ENCODE measurements at places on chromosomes 13 and 19.
A peak's percentile ranks its signal among the peaks of the same experiment; 100 is the strongest.

DNA sequence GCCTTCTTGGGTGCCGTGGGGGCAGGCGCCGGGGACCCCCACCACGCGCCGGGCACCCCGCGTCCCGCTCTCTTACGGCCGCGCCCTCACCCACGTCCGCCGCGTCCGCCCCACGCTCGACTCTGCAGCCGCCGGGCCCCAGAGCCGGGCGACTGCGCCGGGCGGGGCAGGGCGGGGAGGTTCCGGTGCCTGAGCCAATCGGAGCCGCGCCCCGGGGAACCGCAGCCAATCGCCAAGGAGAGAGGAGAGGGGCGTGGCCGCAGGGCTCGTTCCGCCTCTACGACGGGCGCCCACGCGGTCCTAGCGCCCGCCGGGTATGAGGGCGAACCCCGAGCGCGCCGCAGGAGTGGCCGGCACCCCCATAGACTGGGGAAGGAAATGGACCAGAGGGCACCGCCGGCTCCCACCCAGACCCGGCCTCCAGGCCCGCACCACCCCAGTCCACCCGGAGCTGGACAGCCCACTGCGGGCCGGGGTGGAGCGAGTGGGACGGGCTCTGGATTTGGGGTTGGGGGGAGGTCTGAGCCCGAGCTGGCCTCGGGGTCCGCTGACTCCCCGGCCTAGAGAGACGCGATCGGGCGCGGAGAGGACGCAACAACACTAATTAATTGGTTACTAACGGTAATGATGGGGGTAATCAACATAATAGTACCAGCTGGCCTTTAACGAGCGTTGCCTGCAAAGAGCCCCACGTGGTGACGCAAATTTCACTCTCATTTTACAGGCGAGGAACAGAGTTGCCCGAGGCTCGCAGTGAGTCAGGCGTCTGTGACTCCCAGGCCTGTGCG, at the start of gene MFSD12:
TSS of gene MFSD12 (minus strand) at position 126 of the 788 bp plus-strand sequence. CDS start 183 bp downstream, outside the sequence.
- DNase-seq = peak; percentile 72

- no peak for DNase-seq
These were observed 4.8 kb downstream of the ABCC4 start for GRCh38 chr13:95296326-95296925.

DNA sequence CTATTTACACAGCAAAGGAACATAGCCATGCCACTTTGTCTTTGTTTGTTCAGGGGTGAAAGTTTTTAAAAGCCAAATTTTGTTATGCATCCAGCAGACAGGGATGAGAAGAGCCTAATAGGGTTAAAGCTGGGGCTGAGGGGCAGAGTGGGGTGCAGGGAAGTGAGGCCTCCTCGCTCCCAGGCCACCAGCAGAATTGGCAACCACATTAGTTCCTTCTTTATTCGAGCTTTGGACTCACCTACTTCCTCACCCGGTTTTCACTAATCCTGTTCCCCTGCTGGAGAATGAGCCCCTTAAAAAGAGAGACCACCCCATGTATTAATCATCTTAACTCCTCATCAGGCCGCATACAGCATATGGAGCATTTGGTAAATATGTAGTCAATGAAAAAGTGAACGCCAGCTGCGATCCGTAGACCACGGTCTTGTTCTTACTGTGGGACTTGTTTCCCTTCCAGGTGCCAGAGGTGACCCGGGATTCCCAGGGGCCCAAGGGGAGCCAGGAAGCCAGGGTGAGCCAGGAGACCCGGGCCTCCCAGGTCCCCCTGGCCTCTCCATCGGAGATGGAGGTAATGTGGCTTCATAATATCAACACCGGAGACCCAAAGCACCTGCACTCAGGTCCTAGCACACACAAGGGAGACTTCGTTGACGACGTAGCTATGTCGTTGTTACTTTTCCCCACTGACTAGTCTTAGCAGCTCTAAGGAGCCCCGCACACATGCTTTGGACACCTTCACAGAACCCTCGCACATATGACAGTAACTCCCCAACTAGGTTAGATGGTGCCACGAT, 112.1 kb downstream of the RAB20 start:
- DNase-seq = no peak

DNA sequence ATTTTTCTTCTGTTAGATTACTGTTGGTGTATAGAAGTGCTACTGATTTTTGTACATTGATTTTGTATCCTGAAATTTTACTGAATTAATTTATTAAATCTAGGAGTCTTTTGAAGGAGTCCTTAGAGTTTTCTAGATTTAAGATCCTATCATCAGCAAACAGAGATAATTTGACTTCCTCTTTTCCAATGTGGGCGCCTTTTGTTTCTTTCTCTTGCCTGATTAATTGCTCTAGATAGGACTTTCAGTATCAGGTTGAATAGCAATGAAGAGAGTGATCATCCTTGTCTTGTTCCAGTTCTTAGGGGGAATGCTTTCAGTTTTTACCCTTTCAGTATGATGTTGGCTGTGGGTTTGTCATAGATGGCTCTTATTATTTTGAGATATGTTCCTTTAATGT, 5.6 kb upstream of the CD33 start:
- no peak for DNase-seq

GRCh38 chr13:114115191-114115671, 17.2 kb downstream of the RASA3 start:
- no peak for DNase-seq

DNA sequence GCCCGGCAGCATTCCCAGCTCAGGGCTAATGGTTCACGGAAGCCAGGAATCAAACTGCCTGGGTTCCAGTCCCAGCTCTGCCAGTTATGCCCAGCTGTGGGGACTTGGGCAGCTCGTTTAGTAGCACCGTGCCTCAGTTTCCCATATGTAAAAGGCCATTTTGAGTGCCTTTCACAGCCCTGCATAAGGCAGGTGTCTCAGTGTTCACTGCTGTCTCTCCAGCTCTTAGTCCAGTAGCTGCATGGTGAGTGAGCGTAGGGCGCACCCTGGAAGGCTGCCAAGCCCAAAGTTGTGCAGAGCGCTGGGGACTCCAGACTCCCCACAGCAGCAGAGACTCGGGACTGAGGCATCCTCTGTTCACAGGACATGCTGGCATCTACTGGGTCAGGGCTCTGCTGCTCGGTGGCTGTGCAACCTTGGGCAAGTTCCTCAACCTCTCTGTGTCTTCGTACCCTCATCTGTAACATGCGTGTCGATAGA, 5.5 kb downstream of the RPL28 start:
- no peak for DNase-seq

DNA sequence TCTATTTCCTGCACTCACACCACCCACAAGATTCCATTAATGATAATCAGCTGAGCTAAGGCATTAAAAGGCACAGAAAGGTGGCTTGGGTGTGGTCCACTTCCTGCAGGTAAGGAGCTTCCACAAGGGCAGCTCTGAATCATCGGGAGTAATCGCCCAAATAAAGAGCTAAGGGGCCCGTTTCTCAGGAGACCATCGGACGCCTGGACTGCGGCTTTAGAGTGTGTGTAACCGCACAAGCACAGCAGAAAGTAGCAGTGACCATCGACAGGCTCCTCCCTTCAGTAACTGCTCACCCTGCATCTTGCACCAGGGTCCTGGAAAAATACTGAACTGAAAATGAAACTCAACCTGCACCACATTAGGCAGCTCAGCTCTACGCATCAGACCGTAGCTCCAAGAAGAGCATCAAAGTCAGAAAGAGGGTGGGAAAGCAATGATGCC, 6.0 kb downstream of the STK24 start:
- no peak for DNase-seq

GRCh38 chr19:13796301-13797057, 1.2 kb downstream of the ZSWIM4 start:
- DNase-seq = no peak

DNA sequence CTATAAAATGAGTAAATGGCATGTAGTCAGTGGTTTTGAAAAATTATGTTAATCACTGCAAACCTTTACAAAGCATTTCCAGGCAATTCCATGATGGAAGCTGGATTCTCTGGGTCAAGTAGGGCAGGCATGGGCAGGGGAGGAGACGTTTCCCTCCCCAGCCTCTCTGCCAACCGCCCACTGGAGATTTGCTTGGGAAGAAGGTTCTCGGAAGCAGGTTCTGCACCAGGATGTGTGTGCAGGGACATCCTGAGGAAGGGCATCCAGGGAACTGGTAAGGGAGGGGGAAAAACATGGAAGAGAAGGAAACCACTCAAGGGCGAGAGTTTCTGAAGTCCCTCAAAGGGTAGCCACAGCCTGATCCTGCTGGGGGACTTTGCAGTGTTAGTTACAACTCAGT, 469.1 kb downstream of the TSHZ3 start:
- no peak for DNase-seq

DNA sequence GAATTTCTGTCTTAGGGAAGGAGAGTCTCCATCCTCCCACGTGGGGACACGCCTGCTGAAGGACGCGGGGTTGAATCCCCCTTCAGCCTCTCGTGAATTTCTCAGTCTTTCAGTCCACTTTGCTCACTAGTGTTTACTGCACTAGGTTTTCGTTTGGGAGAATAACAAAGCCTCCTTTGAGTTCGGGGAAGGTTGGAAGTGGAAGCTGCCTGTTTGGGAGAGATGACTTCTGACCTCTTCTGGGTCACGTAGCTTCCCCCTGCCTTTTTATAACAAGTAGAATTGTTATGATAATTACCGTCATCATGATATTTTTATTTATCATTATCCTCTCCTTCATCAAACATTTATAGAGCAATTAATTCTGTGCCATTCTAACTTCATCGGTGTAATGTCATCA, 60.7 kb downstream of the ATP11A start:
- DNase-seq = no peak

DNA sequence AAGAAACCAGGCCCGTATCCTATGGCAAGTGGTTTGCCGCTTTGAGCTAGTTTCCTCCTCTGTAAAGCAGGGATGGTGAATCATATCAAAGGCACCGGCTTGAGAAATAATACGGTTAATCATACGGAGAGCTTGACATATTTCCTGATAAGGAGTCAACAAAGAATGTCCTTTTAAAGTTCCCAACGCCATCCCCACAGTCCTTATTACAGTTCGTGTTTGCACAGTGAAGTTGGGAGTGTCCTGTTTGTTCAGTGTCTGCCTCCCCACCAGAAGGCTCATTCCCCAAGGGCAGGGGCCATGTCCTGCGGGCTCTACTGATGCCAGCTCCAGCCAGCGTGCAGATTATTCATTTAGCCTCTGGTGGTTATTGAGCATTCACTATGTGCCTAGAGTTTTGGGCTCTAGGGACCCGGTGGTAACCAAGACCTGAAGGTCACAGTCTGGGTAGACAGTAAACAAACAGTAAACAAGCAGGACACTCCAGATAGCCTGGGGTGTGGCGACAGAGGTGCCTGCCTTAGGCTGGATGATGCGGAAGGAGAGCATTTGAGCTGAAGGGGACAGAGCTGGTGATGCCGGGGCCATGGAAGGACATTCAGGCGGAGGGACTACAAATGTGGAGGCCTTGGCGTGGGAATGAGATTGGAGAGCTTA, 6.3 kb downstream of the GRAMD1A start:
- no peak for DNase-seq

DNA sequence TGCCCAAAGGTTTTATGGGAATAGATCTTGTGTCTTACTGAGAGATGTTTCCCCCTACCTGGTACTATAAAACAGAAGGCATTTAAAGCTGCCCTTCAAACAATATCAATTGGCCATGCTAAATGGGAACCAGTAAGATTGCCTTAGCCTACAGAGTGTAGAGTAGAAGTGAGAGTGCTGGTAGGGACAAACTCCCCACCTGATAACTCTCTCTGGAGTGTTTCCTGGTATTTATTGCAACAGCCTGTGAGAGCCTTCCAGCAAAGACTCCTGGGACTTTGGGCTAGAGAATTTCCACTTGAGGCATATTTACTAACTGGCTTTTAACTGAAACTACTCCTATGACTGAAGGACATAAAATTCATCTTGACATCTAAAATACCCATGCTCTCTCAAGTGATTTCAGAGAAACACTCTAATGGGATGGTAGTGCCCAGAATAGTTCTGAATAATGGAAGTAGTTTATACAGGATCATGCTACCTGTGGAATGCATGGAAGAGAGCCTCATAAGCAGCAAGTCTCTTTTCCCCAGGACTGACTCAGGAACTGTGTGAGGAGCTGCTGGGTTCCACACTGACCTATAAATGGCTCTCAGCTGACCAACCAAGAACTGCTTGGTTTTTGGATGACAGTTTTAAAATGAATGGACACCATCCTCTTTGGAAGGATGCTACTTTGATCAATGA, 132.7 kb upstream of the SLITRK5 start:
- no peak for DNase-seq

- no peak for DNase-seq
These were observed 24.3 kb downstream of the RCBTB1 start for GRCh38 chr13:49561062-49561410.

- DNase-seq = no peak
These were observed 114.9 kb downstream of the PCCA start for GRCh38 chr13:100203696-100204367.

DNA sequence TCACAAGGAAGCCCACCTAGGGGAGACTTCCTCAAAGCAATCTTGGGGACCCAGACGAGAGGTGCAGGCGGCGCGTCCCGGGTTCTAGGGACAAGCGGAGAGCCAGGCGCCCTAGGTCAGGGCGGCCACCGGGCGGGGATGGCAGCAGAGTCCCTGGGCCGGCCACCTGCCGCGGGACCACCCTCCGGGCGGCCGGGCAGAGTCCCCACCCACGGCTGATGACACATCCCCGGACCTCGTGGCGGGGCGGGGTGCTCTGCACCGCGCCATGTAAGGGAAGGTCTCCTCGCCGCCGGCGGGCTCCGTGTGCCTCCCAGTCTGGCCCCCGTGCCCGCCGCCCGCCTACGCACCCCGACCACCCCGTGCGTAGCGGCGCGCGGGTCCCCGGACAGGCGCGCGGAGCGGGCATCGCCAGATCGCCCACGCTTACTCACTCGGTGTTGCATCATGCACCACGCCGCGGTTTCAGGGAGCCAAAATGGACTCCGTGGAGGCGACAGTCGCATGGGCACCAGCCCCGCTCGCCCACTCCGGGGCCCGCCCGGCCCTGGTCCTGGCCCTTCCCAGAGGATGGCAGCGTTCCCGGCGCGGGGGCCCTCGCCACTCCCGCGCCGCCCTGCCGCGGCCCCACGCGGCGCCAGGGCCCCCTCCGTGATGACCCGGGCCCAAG, 643 bp downstream of the SLC7A1 start:
- DNase-seq = no peak

GRCh38 chr19:30109565-30109964, 167.5 kb downstream of the URI1 start:
- DNase-seq = no peak

- no peak for DNase-seq
These were observed 2792.1 kb downstream of the PCDH9 start for GRCh38 chr13:64438084-64438483.

GRCh38 chr13:60135344-60135743, 28.4 kb downstream of the DIAPH3 start:
- DNase-seq = no peak

GRCh38 chr13:106423530-106423929, 111.9 kb downstream of the EFNB2 start:
- no peak for DNase-seq
